ENCODE measurements at places on chromosomes 6 and 20.

DNA sequence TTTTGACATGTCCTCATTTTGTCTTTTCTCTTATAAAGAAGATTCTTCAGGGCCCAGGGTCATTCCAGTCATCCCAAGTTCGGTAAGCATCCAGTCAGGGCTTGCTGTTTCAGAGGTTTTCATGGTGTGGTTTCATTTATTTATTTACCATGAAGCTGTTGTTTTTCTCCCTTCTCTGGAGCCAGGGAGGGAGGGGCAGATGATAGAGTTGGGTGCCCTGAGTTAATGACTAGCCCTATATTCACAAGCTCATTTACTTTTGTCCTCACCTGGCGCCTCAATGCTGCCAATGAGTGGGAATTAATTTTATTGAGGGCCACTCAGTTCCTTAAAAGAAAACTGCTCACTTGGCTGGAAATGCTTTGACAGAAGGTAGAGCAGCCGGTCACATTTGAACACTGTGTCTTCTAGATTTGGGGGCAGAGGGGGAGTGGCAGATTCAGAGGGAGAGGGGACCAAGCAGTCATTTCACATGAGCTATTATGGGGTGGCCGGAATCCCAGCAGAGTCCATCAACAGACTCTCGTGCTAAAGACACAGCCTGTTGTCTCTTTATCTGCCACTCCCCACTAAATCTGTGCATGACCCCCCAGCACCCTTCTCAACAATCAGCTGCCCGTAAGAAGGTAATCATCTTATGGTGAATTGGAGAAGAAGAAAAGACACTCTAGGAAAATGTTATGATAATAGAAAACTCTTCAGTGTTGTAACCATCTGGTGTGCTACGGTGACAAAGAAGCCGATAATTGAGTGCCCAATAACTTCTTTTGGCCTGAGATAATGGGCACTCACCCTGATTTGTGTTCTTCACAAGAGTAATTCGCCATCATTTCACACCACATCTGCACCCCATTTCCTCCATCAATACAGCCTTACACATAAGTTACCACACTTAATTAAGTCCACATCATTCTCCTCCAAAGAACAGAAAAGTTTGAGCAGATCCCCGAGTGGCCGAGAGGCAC lies 573.5 kb upstream of the JAG1 start:
- no peak for DNase-seq

DNA sequence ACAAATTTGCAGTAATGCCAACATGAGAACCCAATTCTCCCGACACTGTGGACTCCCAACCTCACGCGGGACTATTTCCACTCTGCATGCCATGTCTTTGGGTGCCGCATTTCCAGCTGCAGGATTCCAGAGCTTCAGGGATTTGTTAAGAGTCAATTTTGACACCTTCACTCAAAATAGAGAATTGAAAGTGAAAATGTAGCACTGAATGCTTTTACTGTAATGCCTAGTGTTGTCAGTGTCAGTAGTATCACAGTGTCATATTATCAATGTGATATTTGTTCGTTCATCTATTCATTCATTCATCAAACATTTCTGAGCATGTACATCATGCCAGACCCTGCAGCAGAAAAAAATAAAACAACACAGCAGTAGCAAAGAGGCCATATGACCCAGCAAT lies 13.4 kb upstream of the FAM50B start:
- DNase-seq, result no peak

GRCh38 chr6:32655203-32655710 lies 11.2 kb downstream of the HLA-DQB1 start:
- DNase-seq, result no peak

GRCh38 chr6:107691062-107691751 lies 132.9 kb downstream of the SCML4 start:
- peak; percentile 72 for DNase-seq

- no peak for DNase-seq
Measured at GRCh38 chr6:157768863-157769551, 54.0 kb upstream of the SNX9 start.

GRCh38 chr6:144285548-144285797 lies 338 bp downstream of the UTRN start:
- DNase-seq, result no peak

DNA sequence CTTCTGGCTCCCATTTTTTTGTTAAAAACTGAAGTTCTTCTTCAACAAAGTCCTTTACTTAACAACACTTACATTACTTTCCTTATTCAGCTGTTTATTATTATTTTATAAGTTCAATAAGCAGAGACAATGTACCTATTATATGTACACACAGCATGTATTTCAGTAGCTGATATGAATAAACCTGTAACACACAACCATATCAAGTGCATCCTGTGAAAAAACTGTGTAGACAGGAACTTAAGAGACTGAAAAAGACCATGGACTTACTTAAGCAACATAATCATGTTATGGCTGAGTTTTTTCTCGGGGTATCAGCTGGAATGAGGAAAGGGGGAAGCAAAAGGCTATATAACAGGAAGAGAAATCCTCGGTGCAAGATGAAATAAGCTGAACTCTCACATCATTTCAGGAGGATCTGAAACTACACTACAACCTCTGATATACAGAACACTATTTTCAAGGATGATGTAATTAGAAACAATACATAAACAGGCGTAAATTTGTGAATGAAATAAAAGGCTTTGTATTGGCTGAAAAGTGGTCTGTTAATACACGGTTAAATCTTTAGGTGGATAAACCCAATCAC lies 70.9 kb downstream of the REV3L start:
- no peak for DNase-seq

DNA sequence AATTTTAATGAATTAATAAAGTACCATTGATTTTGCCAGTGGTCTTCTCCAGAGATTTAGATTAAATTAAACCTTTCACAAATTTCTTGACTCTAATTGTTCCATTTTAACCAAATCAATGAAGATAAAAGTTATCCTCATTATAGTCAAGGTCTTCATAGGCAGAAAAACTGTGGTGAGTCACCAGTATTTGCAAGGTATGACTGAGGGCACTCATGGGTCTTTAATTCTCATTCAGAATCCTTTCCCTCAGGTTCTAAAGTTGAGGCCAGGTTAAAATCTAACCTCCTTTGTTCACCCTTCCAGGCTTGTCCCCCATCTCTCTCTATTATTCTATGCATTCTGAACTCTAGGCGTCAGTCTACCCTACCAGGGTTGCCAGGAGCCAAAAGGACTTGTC lies 93.9 kb downstream of the JAG1 start:
- DNase-seq, result no peak

DNA sequence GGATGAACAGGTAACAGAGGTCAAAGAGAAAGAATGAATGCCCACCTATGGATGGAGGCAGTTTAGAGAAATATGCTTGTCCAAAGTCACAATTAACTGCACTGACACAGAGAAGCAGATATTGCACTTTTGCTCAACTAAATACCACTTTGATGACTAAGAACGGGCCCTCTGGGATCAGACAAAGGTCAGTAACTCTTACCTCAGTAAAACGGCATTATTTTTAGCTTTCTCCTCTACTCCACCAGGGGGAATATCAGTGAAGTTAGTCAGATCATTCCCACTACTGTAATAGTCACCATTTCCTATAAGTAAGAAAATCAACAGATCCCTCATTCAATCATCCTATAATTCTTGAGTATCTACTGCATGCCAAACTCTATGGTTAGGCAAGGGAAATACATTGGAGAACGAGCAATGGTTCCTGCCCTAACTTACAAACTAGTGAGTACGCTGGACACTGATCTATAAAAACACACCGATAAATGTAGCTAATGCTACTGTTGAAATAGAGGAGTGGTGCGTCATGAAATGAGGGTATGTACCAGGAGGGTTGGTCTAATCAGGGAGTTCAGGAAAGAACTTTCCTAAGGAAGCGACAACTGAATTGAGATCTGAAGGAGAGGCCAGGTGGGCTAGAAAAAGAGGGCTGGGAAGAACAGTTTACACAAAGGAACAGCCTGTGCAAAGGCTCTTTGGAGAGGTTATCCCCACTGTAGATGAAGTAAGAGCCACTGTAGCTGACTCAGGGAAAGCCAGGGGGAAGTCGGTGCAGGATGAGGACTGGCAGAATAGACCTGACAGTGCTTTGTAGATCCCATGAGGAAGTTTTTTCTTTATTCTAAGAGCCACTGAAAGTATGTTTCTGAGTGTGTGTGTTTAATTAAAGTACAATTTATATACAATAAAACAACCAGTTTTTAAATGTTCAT lies 9.2 kb downstream of the ECI2 start:
- peak; percentile 62 for DNase-seq

- no peak for DNase-seq
Measured at GRCh38 chr6:35894776-35895175, 26.1 kb downstream of the SRPK1 start.

DNA sequence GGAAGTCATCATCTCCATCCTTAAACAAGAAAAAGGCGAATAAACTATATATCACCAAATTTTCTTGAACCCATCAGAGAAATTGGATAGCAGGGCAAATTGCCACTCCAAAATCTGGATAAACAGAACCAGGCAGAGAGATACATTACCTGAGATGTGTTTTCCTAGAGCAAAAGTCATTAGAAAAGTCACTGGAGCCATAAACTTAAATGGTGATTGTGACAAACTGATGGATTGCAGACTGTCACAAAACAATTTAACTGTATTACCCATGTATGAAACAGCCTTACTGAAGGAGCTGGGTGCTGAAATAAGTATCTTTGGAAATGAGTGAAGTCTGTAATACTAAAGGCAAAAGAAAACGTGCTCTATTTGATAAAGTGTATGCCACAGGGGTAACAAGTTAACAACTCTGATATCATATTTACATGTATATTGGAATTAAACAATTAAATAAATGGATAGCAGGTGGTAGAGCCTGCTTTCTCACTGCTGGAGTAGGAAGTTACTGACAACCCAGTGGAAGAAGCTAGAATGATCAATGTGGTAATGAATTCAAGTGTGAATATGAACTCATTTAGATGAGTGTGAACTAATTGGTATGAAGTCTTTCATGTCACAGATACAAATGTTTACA lies 186.9 kb downstream of the LMBRD1 start:
- DNase-seq, result no peak

DNA sequence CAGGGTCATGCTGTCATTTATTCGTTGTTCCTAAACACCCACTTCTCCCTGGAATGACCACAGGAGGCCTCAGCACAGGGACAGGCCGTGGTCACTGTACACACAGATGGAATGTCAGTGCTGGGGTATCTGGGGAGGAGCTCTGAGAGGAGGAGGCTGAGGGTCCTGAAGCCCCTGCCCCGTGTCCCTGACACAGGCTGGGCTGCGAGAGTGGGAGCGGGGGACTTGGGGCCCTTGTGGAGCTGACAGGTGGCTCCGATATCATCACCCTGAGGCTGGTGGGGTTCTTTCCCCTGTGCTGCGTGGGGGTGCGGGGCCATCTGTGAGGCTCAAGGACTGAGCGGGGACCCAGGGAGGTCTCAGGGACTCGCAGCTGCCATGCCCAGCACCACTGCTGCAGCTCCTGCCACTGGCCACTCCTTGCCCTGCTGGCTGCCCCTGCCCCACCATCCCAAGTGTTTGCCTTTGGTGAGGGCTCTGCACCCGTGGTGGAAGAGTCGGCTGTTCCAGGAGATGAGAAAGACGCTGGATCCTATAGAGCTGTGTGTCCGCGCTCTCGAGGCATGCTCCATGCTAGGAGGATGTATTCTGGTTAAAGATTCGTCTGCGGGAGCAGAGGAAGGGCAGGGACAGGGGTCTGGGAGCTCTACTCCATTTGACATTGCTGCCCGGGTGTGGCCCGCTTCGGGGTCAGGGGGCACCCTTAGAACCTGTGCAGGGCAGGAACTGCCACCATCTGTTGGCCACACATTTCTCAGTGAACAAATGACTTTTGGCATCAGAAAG lies 18.9 kb downstream of the NPEPL1 start:
- DNase-seq, result no peak

GRCh38 chr6:132130626-132131298 lies 179.6 kb upstream of the CCN2 start:
- DNase-seq, result no peak

Measured in mesendoderm (in vitro differentiated cells).